ENCODE measurements at places on chromosomes 4 and X. TPM values are rescaled to one million over a fixed set of nuclear protein-coding genes. Genes with fewer than 3 reads are reported as not detected.
A peak's percentile ranks its signal among the peaks of the same experiment; 100 is the strongest.

Gene KDR
- not detected for total RNA-seq

Gene PROM1
- total RNA-seq: 0.22 TPM

Gene NDP
- total RNA-seq: not detected

GRCh38 chr4:156889616-156890594 lies 81.7 kb downstream of the PDGFC start:
- no peaks in the 10 kb centered on the region for H3K36me3 ChIP-seq
- no peak overlapping the region for H3K4me3 ChIP-seq
- H3K4me1 ChIP-seq: no peaks in the 10 kb centered on the region

- peaks cover 3% of the 10 kb centered on the region for H3K36me3 ChIP-seq
- H3K27me3 ChIP-seq: no peaks in the 10 kb centered on the region
- H3K27ac ChIP-seq: no peak overlapping the region
Observed at GRCh38 chr4:6188687-6189305, 11.6 kb downstream of the JAKMIP1 start.

GRCh38 chrX:638482-639131 lies 8.0 kb downstream of the SHOX start:
- no peaks in the 10 kb centered on the region for H3K36me3 ChIP-seq
- H3K27ac ChIP-seq: no peak overlapping the region
- H3K27me3 ChIP-seq: peaks cover 62% of the 10 kb centered on the region
- H3K4me3 ChIP-seq: no peak overlapping the region
- no peaks in the 10 kb centered on the region for H3K4me1 ChIP-seq

DNA sequence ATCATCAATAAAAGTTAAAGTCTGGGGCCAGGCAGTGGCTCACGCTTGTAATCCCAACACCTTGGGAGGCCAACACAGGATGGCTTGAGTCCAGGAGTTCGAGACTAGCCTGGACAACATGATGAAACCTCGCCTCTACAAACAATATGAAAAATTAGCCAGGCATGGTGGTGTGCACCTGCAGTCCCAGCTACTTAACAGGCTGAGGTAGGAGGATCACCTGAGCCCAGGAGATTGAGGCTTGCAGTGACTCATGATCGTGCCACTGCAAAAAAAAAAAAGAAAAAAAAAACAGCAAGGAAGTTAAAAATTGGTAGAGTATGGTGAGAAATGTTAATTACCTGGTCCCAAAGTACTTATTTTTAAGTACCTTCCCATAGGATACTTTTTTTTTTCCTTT lies 27.5 kb downstream of the FBXW7 start:
- DNase-seq: no peak
- no peak overlapping the region for H3K27ac ChIP-seq
- H3K4me1 ChIP-seq: peaks cover 25% of the 10 kb centered on the region
- H3K36me3 ChIP-seq: peaks cover 1% of the 10 kb centered on the region

- no peak for DNase-seq
- no peak overlapping the region for H3K4me3 ChIP-seq
- no peaks in the 10 kb centered on the region for H3K4me1 ChIP-seq
- H3K36me3 ChIP-seq: peaks cover 2% of the 10 kb centered on the region
Observed at GRCh38 chr4:26015133-26015651, 101.2 kb downstream of the SMIM20 start.

- H3K27ac ChIP-seq: no peak overlapping the region
- H3K36me3 ChIP-seq: no peaks in the 10 kb centered on the region
- DNase-seq: no peak
- no peak overlapping the region for H3K4me3 ChIP-seq
- H3K27me3 ChIP-seq: no peaks in the 10 kb centered on the region
Observed at GRCh38 chr4:114791976-114792375, 193.4 kb downstream of the UGT8 start.

DNA sequence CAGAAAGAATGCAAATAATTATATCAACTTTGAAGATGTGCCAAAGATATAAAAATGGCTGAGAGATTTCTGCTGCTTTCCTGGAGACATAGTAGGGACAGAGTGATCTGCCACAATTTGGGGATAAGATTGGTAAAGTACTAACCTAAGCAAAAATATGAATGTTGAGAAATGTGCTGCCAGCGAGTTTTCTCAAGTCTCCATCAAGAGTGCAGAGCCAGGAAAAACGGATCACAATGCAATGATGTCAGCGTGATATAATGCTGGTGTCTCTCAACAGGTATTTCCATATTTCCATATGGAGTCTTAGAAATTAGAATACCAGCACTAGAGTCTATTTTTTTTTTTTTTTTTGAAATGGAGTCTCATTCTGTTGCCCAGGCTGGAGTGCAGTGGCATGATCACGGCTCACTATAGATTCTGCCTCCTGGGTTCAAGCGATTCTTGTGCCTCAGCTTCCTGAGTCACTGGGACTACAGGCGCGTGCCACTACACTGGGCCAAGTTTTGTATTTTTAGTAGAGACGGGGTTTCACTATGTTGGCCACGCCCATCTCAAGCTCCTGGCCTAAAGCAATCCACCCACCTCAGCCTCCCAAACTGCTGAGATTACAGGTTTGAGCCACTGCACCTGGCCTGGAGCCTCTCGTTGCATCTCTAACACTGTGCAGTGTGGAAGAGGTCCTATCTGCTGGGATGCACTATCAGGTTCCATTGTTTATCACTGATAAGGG lies 893.5 kb downstream of the TRIML1 start:
- H3K4me3 ChIP-seq: no peak overlapping the region
- H3K27ac ChIP-seq: no peak overlapping the region
- no peaks in the 10 kb centered on the region for H3K27me3 ChIP-seq
- DNase-seq: no peak
- H3K36me3 ChIP-seq: peaks cover 2% of the 10 kb centered on the region

- DNase-seq: no peak
- H3K36me3 ChIP-seq: no peaks in the 10 kb centered on the region
- H3K4me3 ChIP-seq: peak overlapping the region; percentile 18
- H3K27ac ChIP-seq: peak overlapping the region; percentile 89
Observed at GRCh38 chrX:46321676-46322075, 223.5 kb downstream of the ZNF674 start.
